CD4-positive, alpha-beta T cell treated with Interleukin-1 beta for 1 hour (primary cell): ENCODE measurements at places on chromosomes 2 and 18.

DNA sequence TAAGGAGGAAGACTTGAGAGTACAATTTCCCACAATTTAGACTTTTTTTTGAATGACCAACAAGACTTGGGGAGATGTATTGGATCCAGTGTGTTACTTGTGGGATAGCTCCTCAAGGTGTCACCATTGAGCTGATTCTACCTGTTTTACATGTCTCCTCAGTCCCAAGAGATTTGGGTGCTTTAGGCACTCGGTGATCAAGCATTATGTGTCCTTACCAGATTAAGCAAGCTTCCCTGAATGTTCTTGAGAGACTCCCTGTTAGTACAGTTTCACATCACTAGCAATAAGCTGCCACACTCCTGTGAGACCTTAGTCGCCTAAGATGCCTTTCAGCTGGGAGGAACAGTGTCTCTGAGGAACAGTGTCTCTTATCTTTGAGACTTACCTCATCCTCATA, 384.3 kb upstream of the SYT4 start:
- DNase-seq = no peak

DNA sequence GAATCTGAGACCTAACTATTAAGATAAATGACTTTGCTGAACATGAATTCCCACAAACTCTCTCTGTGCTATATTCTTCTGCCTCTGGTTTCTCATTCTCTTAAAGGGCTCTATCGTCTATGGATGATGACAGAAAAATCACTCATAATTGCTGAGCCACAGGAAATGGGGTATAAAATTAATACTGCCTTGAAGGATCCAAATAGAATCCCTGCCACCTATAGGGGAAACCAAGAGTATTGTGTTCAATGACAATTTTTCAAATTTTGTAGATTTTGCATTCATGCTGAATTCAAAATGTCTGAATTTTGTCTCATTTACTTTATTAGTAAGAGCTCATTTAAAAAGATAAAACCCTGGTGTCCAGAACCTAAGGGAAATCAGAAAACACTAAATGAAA, 235.8 kb downstream of the RBM43 start:
- DNase-seq = no peak

- DNase-seq = no peak
Observed at GRCh38 chr18:54762386-54762785, 65.9 kb upstream of the RAB27B start.

DNA sequence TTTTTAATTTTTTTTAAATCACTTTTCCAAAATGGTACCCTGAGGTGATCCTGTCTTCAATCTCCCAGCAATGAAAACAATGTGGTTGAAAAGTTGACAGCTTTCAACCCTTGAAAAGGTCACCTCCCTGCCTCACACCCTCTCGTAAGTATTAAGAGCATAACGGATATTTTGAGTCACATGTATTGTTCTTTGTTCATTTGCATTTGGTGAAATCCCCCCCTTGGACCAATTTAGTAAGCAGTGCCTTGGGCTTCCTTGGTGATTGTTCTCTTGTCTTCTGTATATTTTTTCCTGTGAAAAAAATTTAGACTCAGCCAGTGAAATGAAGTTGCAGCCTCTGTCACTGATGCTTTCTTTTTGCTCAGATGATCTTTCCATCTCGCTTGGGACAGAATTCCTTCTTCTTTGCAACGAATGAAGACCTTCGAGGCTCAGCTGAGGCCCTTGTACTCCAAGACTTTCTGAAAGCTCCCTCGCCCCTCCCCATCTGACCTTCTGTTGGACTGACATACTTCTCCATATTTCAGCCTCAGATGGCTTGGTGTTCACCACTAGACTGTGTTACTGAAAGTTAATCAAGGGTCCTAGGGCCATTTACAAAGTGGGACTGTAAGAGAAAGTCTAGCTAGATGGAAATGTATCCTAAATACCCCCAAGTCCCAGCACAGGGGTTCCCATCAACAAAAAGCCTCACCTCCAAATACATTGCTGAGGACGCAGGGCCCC, 158.4 kb downstream of the BCL2 start:
- peak; percentile 78 for DNase-seq

- DNase-seq = no peak
Observed at GRCh38 chr2:53381271-53381670, 386.3 kb upstream of the CHAC2 start.

GRCh38 chr18:63518178-63519012, 23.8 kb upstream of the SERPINB12 start:
- peak; percentile 64 for DNase-seq

DNA sequence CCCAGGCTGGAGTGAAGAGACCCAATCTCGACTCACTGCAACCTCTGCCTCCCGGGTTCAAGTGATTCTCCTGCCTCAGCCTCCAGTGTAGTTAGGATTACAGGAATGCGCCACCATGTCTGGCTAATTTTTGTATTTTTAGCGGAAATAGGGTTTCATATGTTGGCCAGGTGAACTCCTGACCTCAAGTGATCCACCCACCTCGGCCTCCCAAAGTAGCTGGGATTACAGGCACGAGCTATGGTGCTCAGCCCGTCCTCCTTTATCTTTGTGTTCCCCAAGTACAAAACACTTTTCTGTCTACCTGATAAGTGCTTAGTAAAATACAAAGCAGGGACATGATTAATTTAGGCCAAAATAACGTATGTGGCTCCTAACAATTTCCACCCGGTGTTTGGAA, 91.2 kb upstream of the STK17B start:
- no peak for DNase-seq

- no peak for DNase-seq
Observed at GRCh38 chr18:24662412-24662821, 202.0 kb downstream of the HRH4 start.

GRCh38 chr18:41922176-41922575, 32.9 kb upstream of the PIK3C3 start:
- DNase-seq = no peak

DNA sequence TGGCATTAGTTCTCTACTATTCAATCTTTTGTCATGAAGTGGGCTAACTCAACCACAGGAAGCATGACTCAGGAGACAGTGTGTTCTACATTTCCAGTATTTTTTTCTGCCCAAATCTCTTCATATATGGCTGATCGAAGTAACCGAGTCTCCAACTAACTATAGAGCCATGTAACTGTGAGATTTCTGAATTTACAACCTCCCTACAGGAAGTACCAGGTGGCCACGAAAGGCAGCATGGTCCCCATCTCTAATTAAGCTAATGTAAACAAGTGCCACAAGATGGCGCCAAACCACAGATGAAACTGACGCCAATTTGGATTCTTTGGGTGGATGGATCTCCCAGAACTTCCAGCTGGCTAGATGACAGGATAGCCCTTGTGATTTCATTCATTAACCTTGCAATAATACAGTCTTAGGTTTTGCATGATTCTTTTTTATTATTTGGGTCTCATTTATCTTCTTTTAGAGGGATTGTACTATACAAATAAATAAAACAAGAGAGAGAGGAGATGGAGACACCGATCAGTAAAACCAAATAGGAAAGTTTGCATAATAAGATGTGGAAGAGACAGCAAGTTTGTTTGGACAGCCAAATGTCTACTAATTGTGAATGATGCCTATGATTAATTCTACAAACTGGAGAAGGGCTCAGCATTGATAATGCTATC, 18.3 kb upstream of the ARHGAP15 start:
- DNase-seq = peak; percentile 67

DNA sequence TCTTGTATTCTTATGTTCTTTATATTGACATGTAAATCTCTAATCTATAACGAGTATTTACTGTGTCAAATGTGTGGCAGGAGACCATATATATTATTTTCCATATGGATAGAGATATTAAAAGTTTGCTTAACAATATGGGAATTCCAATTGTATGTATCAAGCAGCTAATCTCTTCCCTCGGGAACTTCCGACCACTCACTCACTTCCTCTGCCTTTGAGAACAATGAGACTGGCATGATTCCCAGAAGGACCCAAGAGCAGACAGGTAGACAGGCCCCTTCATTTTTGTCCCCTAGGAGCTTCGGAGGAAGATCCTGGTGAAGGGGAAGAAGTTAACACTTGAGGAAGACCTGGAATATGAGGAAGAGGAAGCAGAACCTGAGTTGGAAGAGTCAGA, 24.1 kb downstream of the PLCD4 start:
- no peak for DNase-seq

GRCh38 chr18:61502472-61502871, 169.2 kb downstream of the CDH20 start:
- DNase-seq = no peak

- no peak for DNase-seq
Observed at GRCh38 chr2:127628767-127629614, 17.0 kb upstream of the GPR17 start.

- no peak for DNase-seq
Observed at GRCh38 chr2:162732946-162733698, 105.4 kb downstream of the KCNH7 start.

DNA sequence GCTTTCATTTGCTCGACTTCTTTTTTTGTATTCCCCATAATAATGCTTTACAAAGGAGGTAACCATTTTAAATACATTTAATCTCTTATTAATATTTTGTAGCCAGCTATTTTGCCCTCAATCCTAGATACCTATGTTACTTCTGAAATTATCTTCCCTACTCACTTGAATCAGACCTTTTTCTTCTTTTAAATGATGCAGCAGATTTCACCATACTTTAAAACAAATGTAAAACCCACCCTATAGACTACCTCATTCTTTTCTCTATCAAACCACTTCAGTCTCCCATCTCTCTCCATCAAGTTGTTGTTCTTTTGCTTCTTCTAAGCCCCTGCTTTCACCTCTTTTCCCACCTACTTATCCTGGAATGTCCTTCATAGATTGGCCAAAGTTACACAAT, 151.5 kb upstream of the DNMT3A start:
- DNase-seq = no peak

- no peak for DNase-seq
Observed at GRCh38 chr18:58148954-58149471, 105.0 kb downstream of the NEDD4L start.

GRCh38 chr2:98050070-98050469, 36.9 kb upstream of the VWA3B start:
- no peak for DNase-seq

DNA sequence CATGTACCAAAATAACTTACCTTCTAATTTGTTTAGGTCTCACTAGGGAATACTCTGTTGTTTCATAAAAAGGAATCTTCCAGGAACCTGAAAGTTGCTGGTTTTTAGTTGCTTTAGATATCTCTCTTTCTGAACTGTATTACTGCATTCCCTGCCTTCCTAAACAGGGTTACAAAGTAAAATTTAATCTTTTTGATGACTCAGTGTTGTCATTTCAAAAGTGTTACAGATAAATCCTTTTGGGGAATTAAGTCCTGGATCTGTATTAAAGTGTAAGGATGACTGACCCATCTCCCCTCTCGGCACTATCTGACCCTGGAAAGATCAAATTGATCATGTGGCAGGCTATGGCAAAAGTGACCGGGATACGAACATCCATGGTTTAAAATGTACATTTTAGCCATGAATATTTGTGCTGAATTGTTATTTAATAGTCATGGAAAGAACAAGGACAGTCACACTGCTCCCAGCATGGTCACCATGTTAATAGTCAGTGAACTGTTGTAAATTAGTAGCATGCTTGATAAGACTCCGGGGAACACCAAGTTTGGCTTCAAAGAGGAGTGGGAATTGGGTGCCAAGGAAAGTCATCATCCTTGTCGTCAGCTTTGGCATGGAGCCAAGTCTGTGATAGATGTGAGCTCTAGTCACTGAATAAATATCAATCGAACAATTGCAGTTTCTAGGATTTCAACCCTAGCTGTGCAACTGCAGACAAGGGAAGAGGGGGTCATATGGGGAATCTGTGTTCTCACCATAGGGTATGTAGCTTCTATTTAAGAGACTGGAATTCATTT, 4.2 kb downstream of the PLEKHA3 start:
- DNase-seq = no peak

DNA sequence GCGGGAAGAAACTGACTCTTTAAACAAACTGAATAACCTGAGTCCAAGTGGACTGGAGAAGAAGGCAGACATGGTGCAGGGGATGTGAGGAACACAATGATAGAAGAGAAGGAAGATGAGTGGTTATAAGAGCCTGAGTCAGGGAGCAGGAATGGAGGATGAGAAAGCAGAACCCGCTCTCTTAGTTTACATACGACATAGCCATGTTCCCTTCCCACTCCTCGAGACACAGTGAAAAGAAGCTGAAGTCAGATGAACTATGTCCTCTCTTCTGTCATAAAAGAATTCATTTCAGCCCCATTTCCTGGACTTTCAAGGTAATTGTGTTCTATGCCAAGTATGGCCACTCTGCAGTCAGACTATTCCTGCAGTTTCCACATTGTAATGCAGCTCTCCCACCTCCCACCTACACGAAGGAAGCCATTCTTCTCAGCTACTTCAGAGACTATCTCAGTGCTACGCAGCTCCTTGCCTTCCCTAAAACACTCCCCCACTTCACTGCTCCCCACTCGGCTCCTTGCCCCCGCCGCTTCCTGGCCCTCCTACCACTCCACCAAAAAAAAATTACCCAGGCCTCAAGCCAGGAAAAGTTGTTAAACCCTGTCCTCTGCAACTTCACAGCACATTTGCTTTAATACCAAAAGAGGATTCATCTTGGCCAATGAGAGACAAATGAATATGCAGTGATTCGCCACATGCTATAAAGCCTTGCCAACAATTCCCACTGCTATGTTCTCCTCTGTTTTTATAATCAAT, 323.4 kb upstream of the EPHA4 start:
- no peak for DNase-seq

- DNase-seq = no peak
Observed at GRCh38 chr2:71944806-71945602, 202.7 kb downstream of the CYP26B1 start.

GRCh38 chr2:229794636-229795035, 80.3 kb upstream of the DNER start:
- DNase-seq = no peak

- no peak for DNase-seq
Observed at GRCh38 chr18:25669741-25670140, 317.8 kb upstream of the ZNF521 start.

- no peak for DNase-seq
Observed at GRCh38 chr2:240163844-240164574, 23.6 kb upstream of the OTOS start.

- no peak for DNase-seq
Observed at GRCh38 chr2:176128172-176128981, 1.1 kb upstream of the HOXD8 start.

GRCh38 chr2:20107776-20108175, 56.3 kb upstream of the LAPTM4A start:
- DNase-seq = no peak

DNA sequence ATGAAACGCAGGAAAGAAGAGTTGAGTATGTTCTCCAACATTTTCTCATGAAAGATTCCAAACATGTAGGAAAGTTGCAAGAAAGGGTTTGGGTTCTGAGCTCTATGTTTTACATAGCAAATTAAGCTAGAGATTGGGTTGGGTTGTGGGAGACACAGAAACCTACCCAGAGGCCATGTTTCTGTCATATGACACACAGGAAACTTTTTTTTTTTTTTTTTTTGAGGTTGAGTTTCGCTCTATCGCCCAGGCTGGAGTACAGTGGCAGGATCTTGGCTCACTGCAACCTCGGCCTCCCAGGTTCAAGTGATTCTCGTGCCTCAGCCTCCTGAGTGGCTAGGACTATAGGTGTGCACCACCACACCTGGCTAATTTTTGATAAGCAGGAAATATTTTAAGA, 57.6 kb downstream of the DOCK10 start:
- DNase-seq = no peak
